Naive thymus-derived CD8-positive, alpha-beta T cell (primary cell): ENCODE measurements at places on chromosomes 2 and 18. TPM values are rescaled to one million over a fixed set of nuclear protein-coding genes. Genes with fewer than 3 reads are reported as not detected.
A peak's percentile ranks its signal among the peaks of the same experiment; 100 is the strongest.

DNA sequence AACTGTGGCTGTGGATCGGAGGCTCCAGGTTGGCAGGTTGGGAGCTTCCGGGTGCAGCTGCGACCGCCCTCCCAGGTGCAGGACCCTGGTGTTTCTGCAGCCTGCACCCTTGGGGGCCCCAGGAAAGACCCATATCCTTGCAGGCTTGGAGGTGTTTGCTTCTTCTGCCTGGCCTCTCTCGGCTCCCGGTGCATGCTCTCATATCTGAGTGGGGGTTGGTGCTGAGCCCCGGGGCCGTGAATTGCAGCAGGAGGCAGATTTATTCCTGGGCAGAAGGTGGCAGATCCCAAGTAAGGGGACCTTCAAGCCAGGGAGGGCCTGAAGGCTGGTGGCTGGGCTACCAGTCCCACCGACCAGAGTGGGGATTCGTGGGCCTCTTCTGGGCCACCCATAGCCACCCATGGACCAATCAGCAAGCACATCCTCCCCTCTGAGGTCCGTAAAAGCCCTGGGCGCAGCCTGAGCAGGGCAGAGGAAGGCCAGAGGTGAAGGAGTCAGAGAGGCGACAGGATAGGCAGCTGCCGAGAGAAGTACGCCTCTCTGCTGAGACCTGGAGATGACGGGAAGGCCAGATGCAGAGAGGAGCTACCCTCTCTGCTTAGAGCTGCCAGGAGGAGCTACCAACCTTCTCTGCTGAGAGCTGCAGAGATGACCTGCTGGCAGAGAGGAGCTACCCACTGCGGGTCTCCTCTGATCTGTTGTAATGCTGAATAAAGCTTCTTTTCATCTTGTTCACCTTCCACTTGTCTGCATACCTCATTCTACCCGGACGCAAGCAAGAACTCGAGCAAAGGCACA is 1279.0 kb upstream of the LRRTM1 start:
- no peak overlapping the region for H3K4me3 ChIP-seq
- no peaks in the 10 kb centered on the region for H3K27me3 ChIP-seq
- DNase-seq = no peak
- no peaks in the 10 kb centered on the region for H3K36me3 ChIP-seq
- no peaks in the 10 kb centered on the region for H3K4me1 ChIP-seq

GRCh38 chr2:101559551-101559950 is 84.6 kb upstream of the RFX8 start:
- H3K36me3 ChIP-seq = peaks cover 10% of the 10 kb centered on the region
- no peaks in the 10 kb centered on the region for H3K27me3 ChIP-seq
- H3K4me1 ChIP-seq = peaks cover 42% of the 10 kb centered on the region
- H3K27ac ChIP-seq = no peak overlapping the region
- no peak overlapping the region for H3K4me3 ChIP-seq

- H3K27me3 ChIP-seq = peaks cover 8% of the 10 kb centered on the region
- H3K4me1 ChIP-seq = no peaks in the 10 kb centered on the region
- H3K36me3 ChIP-seq = peaks cover 7% of the 10 kb centered on the region
Measured at GRCh38 chr2:126896471-126896870, 2.2 kb upstream of the TEX51 start.

DNA sequence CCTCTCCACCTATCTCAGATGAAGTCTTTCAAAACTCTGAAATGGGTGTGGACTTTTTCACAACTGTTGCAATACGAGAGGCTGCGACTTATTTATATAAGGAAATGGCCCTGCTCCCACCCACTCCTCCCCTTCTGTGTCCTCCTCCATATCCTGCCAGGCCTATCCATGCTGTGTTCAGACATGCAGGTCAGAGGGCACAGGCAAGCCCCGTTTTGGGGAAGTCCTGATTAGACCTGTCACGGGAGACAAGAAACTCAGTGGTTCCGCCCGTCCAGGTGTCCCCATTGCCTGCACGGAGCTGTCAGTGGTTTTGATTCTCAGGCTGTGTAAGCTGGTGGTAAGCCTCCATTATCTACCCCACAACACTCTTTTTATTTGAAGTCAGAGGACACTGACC is 99.6 kb upstream of the MGAT5 start:
- no peak overlapping the region for H3K4me3 ChIP-seq
- peak overlapping the region; percentile 46 for H3K27ac ChIP-seq
- no peaks in the 10 kb centered on the region for H3K27me3 ChIP-seq

Gene DCC
- total RNA-seq = not detected
